ENCODE measurements at places on chromosomes 13 and 19. TPM values are rescaled to one million over a fixed set of nuclear protein-coding genes. Genes with fewer than 3 reads are reported as not detected.
A peak's percentile ranks its signal among the peaks of the same experiment; 100 is the strongest.

Gene ANKLE1
- 7.3 TPM for total RNA-seq

Gene GPC6
- total RNA-seq: 0.54 TPM

Gene TEAD2
- total RNA-seq: 0.27 TPM

Gene FOXA3
- total RNA-seq: 1.6 TPM

Gene SLC7A9
- total RNA-seq: not detected

Gene CTXN1
- total RNA-seq: 1.9 TPM

Gene GADD45B
- 110 TPM for total RNA-seq

- DNase-seq: peak; percentile 85
These were observed 9.0 kb downstream of the SIGLEC5 start for GRCh38 chr19:51621178-51621577.

GRCh38 chr19:49712397-49712859, 21.5 kb downstream of the CPT1C start:
- DNase-seq: no peak

DNA sequence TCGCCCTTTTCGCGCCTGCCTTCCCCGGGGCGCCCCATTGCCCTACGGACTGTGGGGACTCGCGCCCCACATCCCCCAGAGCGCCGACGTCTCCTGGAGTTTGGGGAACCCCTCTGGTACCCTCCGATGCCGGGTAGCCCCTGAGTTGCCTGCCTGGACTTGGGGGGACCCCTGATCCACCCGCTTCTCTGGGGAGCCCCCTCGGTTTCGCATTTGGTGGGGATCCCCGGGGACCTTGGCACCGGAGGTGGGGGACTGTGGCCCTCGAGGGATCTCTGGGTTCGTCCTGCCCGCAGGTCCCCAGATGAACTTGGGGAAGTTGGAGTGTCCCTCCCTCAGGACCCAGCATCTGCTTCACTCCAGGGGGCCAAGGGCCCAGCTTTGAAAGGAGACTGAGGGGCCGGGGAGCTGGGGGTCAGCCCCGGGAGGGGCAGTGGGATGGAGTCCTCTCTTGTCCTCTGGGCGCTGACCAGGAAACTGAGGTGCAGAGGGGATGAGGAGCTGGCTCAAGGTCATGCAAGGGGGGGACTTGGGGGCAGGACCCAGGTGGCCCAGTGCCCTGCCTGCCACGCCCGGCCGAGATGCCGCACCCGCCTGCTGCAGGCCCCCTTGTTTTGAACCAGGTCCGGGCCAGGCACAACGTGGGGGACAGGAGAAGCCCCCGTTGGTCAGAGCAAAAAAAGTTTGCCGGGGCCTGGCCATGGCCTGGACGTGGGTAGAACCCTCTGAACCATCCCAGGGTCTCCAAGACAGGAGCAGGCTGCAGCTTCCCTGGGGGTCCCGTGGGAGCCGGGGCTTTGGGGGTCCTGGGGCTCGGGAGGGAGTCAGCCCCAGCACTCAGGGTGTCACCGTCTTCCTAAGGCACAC, 1.0 kb downstream of the EFNA2 start:
- no peak for DNase-seq

DNA sequence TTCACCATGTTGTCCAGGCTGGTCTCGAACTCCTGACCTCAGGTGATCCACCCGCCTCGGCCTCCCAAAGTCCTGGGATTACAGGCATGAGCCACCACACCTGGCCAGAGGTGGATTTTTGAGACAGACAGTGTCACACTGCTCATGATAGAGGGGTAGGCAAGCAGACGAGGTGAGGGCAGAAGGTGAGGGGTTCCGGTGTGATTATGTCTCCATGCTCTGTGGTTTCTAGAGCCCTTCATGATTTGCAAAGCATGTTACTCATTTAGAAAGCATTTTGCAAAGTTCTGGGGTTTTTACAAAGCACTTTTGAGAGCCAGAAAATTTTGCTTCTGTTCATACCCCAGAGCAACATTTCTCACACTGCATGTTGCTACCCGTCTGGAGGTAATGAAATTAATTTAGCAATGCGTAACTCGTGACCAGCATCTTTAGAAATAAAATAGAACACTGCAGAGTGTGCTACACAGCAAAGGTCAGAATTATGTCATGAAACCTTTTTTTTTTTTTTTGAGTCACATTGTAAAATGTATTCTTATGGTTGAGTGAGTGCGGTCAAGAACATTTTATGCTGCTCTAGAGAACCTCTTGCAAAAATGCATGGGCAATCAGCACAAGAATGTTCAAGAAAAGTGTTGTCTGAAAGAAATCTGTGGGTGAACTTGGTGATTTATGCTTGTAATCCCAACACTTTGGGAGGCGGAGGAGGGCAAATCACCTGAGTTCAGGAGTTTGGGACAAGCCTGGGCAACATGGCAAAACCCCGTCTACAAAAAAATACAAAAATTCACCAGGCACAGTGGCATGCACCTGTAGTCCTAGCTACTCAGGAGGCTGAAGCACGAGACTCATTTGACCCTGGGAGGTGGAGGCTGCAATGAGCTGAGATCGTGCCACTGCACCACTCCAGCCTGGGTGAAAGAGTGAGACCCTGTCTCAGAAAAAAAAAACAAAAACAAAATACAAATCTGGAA, 58.0 kb downstream of the MAP4K1 start:
- no peak for DNase-seq

DNA sequence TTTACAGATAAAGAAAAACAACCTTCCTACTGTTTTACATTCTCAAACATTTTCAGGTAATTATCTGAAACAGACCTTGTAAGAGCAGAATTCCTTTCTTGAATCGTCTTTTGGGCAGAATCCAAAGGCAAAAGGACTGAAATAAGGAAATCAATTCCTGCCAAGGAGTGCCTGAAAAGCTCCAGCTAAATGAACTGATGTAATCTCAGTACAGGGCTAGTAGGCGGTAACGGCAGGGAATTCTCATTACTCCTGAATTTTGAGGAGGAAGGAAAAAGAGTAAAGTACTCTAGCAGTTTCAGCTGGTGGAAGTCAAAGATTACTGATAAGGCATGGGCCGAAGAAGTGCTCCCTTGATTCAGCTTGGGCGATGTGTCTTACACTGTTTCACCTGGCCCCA, 168.4 kb downstream of the PCDH9 start:
- no peak for DNase-seq

DNA sequence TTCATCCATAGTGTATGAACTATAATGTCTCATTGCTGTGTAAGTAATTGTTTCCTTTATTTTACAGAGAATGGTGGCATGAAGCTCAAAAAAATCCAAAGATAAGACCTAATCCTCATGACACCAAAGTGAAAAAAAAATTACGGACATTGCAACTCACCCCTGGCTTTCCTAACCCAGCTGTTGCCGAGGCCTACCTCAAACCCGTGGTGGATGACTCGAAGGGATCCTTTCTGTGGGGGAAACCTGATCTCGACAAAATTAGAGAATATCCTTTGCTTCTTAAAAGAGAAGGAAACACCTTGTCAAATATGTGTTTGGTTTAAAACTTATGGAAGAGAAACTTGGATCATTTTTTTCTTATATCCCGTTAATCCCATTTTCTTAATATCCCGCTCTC, 26.3 kb downstream of the ERCC5 start:
- DNase-seq: no peak

DNA sequence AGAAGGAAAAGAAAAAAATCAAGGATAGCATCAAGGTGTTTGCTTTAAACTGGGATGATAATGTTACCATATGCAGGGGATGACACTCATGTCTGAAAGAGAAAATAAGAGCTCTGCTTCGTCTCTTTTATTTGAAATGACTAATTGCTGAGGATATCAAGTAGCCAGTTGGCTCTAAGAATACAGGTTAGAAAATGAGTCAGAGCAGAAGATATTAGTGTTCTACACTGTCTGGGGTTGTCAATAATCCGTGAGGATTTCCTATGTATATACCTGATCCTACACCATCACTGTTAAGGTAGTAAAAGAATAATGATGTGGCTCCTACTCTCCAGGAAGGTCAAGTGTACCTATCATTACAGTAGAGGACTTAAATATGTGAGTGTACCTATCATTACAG, 562.5 kb downstream of the GPC6 start:
- no peak for DNase-seq
